ENCODE measurements at places on chromosomes 6 and 20.

DNA sequence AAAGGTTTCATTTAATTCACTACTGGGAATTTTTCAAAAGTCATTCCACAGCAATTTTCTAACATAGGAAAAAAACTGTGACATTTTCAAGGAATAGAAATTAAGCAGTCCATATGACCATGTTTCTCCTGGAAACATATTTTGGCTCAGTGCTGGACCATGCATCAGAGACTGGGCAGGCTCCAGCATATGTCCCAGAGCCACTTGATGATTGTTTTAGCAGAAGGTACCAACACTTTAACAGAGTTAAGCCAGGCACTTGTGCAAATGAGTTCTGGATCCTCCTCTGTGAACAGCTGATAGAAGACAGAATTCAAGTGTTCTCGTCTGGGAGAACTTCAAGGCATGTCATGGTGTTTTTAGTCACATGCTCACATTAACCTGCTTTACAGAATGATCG lies 516.3 kb downstream of the COL12A1 start:
- DNase-seq: no peak

DNA sequence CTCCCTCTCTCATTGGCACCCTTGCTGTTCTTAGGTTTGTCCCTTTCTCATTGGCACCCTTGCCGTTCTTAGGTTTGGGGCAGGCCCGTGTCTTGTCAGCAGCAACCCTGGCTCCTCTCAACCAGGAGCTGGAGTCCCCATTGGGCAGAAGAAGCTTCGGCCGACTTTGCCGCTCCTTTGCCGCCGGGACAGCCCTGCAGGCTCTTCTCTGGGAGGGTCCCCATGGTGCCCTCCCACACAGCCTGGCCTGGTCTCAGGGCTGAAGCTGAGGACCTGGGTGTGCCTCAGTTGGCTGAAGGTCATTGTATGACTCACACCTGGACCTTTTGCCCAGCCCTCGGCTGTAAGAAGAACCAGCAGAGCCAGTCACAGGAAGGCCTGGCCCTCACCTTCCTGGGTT lies 59.6 kb downstream of the PPP1R14C start:
- DNase-seq: no peak

GRCh38 chr6:165744555-165745228 lies 81.7 kb upstream of the PDE10A start:
- no peak for DNase-seq

DNA sequence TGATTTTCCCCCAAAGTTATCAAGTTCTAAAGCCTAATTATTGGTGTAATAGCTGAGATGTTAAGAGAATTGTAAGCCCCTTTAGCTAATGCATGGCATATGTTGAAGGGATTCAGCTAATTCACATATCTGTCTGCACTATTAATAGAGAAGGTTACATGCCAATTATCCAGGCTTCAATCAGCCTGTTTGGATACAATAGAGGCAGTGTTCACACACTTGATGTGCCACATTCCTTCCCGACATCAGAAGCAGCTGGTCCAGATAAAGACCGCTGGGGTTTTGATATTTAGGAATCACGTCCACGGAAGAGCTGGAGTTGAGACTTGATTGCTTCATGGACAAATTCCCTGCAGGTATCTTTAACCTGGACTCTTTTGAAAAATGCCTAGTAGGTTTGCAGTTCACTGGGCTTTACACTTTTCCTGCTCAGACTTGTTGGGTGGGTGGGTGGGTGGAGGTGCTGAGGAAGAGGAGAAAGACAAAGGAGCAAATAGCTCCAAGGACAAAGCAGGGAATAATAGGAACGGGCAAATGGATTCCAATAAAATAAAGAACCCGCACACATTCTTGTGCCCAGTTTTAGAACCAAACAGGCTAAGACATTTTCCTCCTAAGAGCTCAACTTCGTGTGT lies 142.6 kb upstream of the ZNF217 start:
- no peak for DNase-seq

- no peak for DNase-seq
These were observed 12.1 kb downstream of the PTCHD4 start for GRCh38 chr6:48098923-48099322.

- no peak for DNase-seq
These were observed 155.1 kb upstream of the MLIP start for GRCh38 chr6:53956068-53956711.

DNA sequence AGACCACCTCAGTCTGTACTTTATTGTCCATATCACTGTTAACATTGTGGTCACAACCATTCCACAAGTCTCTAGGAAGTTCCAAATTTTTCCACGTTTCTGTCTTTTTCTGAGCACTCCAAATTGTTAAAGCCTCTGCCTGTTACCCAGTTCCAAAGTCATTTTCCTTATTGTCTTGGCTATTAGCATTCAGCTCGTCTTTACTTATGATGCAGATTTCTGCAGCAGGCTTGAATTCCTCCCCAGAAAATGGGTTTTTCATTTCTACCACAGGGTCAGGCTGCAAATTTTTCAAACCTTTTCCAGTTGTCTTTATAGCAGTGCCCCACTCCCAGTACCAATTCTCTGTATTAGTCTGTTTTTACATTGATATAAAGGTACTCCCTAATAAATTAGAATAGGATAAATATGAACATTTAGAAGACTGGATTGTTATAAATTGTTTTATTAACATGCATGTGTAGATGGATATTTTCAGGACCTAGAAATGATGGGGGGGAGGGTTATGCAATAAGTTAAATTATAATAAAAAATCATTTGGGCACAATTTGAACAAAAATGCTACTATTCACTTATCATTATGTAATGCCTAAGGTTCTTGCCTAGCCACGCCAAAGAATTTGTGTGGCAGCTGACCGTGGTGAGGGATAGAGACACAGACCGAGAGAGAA lies 595.3 kb upstream of the ADGRB3 start:
- DNase-seq: no peak

GRCh38 chr6:143673669-143674068 lies 4.1 kb upstream of the PHACTR2 start:
- DNase-seq: no peak

GRCh38 chr6:124694139-124694705 lies 268.0 kb upstream of the RNF217 start:
- DNase-seq: no peak

DNA sequence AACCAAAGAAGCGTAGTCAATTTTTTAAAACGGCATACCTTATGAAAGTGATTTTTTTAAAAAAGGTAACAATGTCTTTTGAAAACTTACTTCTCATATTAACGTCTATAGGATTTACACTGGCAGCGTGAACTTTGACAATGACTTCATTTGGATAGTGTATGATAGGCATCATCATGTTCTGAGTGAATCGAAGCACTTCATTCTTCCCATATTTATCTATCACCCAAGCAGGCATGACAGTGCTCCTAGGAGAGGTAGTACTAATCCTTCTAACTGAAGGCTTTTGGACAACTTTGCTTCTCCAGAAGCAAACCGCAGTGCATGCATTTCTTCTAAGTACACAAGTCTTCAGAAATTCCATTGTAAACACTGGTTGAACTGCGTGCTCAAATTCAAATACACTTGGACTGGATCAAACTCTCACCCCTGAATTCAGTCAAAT lies 618 bp downstream of the RTN4IP1 start:
- DNase-seq: no peak

DNA sequence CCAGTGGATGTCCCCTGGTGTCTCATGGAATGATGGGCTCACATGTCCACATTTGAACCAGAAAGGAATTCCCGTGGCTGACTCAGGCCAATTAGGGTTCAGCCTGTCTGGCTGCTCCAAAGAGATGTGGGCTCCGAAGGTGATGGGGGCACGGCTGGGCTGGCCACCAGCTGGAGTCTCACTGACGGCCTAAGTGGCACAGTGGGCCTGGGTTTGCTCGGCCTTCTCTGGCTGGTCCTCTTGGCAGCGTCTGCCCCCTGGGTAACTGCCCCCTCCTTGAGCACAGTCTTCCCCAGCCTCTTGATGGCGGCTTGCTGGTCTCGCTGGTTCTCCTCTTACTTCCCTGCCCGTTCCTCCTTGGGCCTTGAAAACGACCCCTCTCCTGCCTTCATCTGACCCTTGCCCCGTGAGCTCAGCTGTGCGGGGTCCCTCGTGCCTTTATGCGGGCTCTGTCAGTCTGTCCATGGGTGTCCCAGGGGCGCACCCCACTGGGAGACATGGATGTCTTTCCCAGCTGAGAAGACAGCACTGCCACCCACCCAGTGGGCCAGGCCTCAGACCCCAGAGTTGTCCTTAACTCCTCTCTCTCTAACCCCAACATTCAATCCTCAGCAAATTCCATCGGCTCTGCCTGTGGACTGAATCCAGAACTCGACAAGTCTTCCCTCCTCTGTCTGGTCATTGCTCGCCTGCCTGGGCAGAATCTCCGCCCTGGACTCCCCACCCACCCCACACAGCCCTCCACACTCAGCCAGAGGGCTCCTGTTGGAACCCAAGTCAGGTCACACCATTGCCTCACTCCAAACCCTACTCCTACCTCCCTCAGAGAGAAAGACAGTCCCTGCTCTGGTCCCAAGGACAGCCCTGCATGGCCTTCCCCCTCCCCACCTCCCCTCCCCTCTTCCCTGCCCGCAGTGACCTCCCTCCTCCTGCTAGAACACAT lies 78.7 kb downstream of the CEBPB start:
- no peak for DNase-seq

GRCh38 chr6:2819978-2820377 lies 21.7 kb downstream of the SERPINB1 start:
- DNase-seq: no peak

DNA sequence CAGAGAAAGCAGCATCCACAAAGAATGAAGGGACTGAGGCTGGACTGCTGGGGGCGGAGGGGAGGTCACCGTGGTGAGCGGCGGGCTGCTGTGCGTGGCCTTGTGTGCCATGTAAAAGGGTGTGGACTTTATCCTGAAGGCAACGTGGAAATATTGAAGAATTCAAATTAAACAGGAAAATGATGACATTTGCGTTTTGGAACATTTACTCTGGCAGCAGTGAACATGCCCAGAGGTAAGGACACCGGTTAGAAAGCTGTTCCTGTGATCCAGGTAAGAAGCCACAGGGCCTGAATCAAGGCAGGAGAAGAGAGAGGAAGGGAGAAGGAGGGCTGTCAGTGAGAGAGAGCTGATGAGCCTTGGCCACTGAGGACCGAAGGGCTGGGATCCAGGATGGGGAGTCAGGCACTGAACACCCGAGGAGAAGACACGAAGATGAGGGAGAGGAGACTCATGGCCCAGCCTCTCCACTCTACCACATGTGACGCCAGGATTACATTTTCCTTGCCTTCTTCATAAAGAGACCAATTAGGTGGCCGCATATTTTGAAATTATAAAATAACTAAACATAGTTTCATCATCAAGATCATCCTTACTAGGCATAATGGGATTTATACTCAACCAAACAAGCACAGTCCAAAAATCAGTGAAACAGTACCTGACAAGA lies 58.4 kb downstream of the TRAM2 start:
- DNase-seq: no peak

- no peak for DNase-seq
These were observed 12.4 kb downstream of the SCML4 start for GRCh38 chr6:107811591-107812218.

DNA sequence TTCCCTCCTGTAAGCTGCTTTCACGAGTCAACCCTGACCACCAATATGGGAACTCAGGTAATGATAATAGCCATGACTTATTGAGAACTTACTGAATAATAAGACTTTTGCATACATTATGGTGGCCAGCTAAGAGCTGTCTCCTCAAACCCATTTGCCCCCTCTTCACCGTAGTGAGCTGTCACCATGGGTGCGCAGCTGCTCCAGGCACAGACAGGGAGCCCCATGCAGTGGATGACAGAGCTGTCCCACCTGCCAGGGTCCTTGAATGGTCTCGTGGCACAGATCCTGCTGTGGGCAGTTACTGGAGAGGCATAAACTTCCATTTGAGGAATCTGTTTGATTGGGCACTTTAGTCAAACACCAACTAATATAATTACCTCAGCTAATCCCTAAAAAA lies 1.9 kb downstream of the SLC22A16 start:
- no peak for DNase-seq

- DNase-seq: no peak
These were observed 1.1 kb downstream of the ORC3 start for GRCh38 chr6:87590990-87591389.

- DNase-seq: no peak
These were observed 50.0 kb upstream of the ECI2 start for GRCh38 chr6:4185419-4185818.

DNA sequence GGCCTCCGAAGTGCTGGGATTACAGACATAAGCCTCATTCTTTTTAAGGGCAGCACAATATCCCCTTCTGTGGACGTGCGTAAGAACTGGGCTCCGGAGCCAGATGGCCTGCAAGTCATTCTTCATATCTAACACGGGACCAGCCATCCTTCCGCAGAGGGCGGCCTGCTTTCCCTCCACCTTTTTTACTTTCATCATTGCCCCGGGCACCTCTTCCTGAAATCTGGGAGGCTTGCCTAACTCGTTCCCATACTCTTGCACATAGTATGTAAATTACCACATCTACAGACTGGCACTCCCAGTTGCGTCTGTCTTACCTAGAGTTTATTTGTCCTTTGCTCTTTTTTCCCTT lies 29.9 kb upstream of the SLC23A2 start:
- DNase-seq: no peak

DNA sequence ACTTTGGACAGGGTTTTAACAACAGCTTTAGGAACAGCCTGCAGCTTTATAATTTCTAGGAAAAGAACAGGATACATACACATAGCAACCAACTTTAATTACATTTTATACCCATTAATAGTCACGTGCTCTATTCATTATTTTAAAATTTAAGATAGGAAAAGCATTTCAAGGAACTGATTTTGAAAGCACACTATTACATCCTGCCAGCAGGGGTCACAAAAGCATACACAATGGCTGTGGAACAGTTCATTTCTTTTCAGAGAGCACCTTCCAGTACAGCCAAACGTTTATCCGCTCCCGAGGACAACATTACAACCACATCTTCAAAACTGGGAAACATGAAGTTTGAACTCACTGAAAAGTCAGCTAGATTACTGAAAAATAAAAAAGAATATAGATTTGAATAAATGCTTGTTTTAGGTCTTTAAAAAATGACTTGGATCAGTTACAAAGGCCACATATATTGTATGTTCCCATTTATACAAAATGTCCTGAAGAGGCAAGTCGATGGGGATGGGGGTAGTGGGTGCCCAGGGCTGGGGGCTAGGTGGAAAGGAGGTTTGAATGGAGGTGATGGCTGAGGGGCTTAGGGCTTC lies 104.6 kb upstream of the EXOC2 start:
- DNase-seq: peak; percentile 26

- no peak for DNase-seq
These were observed 11.5 kb downstream of the SLC2A10 start for GRCh38 chr20:46720776-46721425.

DNA sequence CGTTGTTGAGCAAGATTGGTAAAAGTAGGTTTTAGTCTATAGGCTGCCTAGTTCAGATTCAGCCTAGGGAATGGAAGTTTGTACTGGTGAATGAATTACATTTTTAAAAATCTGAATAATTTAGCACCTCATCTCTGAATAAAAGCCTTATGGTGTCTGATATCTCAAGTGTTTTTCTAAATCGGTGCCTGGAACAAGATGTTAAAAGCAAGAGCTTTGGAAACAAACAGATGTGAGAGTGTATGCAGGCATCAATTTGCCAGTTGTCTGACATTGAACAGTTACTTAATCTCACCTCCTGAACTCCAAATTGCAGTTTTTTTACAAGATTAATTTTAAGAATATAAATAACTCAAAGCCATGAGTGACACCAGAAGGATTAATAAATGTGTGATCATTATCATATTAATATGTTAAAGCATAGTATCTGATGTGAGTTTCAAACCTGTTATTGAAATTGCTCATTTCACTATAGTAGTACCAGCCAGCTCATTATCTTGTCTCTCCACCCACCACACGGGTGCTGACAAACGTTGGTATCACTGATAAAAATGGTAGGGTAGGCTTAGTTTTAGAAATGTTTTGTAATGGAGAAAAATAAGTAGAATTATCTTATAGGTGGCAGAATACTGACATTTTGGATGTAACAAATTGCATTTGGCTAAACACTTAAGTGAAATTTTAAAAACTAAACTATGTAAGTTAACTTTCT lies 157.3 kb downstream of the FAM83B start:
- DNase-seq: no peak

Data from CD4-positive, alpha-beta T cell treated with Interleukin-15 for 4 hours (primary cell).